Natural killer cell treated with Interleukin-12 subunit alpha and Interleukin-12 subunit beta and Interleukin-15 and Interleukin-18, amount 100 ng/mL, for 72 hours (primary cell): ENCODE measurements at places on chromosomes 5 and 9. TPM values are rescaled to one million over a fixed set of nuclear protein-coding genes. Genes with fewer than 3 reads are reported as not detected.

DNA sequence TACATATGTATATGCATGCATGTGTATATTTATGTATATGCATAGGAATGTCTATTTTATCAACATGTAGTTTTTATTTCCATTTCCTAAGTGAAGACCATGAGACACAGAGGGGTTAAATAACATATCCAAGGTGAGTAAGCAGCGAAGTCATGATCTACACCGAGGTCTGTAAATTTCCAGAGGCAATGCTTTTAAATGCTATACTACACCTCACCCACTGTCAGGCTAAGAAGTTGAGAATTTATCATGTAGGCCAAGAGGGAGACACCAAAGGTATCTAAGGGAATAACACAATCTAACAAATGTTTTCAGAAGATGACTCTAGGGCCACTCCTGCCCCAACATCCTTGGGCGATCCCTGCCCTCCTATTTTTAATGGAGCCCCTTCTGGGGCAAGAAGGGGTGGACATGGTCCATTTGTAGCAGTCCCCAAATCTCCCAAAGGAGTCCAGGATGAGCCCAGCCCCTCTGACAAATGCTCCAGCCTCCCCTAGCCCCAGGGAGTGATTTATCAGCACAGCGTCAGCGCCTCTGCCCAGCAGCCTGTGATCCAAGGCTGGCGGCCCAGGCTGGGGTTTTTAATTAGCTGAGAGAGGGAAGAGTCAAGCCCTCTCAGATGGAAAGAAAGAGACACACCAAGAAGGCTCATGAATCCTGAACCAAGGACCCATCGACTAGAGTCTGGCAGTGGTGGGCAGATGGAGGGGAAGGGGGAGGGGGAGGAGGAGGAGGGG is 339.9 kb downstream of the ASTN2 start:
- DNase-seq, result no peak

DNA sequence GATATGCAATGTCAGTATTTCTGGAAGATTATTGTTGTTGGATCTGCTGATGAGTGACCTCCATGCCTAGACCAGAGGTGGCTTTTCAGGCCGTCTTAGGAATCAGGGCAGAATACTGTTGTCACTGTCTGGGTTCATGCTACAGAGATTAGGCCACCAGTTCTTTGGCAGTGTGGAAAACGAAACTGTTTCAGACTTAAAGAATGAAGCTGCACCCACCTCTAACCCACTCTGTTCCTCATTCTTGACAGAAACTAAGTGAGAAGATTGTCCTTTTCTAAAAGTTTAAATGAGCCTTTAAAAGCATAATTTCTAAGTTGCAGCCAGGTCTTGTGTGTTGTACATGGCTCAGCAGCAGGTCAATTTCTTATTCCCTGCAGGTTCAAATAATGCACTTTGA is 444.3 kb downstream of the ENC1 start:
- no peak for DNase-seq

The RFESD gene
- 0.98 TPM for total RNA-seq

The PCDHB10 gene
- total RNA-seq, result not detected

The CER1 gene
- total RNA-seq, result not detected

DNA sequence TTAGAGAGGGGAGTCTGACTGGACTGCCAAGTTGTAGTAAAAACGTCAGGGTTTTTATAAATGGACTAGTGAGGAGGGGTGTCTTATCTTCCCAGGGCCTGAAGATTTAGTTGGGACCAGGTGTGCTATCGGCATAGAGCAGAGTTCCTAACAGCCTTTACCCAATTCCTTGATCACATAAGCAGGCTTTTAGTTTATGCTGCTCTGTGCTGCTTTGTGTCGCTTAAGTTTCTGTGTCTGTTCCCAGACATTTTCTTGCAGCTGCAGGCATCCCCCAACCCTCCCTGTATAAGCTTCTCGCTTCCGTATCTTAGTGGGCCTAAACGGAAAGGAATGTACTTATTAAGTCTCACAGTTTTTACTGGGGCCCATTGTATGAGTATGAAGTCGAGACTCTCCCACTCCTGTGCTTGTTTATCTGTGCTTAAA is 2.6 kb upstream of the SMC5 start:
- DNase-seq, result no peak

The CCDC192 gene
- total RNA-seq, result not detected

DNA sequence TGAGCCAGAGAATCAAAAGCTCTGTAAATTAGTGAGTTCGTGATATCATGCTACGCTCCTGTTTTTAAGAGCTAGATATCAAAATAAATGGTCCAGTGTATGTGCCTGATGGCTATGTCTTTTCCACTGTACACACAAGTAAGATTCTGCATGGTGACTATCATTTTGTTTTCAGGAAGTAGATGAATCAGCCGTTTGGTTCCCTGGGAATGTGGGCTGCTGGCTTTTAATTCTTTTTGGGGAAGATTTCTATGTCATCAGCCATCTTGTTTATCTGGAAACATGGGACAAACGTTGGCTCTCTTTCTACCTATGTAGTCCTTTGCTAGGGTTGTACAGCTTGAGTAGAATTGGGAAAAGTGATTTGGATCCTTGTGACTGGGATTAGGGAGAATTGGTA is 126.7 kb downstream of the GRIA1 start:
- DNase-seq, result no peak

The SLC2A8 gene
- 16.5 TPM for total RNA-seq

DNA sequence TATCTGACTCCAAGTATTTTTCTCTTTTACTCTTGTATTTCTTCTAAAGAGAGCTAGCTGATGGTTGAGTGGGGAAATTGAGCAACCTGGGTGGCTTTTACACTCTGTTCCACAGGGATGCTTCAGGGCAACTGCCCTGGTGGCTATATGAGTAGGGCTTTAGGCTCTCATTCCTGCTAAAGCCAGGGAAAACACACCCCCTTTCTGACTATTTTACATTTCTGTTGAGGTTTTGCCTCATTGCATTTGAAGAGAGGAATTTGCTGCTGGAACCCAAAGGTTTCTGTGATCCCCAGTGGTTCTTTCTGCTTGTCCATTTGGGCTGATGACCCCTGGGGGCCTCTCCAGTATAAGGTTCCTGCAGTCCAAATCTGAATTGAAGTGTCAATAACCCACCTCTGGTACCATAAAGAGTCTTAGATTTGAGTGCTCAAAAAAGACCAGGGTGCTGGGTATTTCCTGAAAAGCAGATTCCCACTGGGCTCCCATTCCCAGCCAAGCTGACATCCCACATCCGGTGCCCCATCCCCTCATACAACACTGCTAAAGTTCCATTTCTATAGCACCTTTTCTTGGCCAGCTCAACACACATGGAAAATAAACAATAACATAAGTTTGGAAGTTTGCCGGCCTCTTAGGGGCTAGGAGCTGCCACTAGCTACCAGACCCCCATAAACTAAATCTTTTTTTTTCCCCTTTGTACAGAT is 59.5 kb downstream of the PAPPA start:
- no peak for DNase-seq

The NADK2 gene
- 13.1 TPM for total RNA-seq

The DBN1 gene
- 7.1 TPM for total RNA-seq

DNA sequence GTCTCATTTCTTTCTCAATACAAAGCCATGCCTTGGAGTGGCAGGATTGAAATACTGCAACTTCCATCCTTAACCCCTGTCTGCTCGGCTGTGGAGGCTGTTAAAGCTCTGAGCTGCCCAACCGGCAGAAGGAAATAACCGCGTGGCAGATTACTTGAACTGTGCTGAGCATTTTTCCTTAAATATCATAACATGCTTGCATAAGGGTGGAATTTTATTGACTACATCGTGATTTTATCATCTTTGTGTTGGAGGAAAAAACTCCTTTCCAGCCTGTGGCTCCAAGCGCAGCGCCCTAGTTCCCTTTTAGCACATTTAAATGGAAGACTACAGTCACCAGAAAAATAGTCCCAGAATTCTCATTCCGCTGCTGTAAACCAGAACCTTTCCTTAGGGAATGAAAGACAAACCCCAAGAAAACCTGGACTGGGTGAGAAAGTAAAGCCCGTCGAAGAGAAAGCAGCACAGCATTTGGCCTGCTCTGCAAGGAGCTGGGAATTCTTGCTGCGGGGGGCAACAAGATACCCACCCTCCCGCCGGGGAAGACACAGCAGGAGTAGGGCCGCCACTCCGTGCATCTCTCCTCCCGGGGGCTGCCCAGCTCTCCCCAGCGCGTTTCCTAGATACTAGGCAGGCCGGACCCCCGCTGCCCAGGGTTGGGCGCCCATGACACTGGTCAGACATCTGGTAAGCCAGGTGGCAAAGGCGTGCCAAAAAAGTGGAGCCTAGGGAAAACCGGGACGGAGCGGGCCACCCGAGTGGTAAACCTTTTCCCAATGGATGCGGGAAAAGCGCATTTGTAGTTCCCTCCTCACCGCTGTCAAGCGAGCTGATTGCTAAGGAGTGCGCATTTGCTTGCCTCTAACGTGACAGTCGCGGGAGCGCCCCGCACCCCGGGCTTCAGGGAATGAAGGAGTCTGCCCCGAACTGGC is 1.3 kb downstream of the SHC3 start:
- no peak for DNase-seq

DNA sequence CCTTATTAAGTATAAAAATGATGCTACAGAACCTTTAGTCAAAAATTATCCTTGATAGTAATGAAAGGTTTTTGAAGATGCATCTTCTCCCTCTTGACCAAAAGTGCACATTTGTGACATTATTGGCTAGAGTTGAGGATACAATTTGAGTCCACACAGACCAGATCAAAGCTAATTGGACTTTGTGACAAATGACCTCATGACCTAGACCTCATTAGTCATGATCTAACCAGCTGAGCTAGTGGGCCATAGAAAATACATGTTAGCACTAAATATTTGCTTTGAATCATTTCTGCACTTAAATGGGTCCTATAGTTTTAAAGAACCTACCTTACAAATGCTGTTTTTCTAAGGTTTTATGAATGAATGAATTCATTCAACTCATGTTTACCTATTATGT is 182.1 kb downstream of the RFX3 start:
- no peak for DNase-seq

DNA sequence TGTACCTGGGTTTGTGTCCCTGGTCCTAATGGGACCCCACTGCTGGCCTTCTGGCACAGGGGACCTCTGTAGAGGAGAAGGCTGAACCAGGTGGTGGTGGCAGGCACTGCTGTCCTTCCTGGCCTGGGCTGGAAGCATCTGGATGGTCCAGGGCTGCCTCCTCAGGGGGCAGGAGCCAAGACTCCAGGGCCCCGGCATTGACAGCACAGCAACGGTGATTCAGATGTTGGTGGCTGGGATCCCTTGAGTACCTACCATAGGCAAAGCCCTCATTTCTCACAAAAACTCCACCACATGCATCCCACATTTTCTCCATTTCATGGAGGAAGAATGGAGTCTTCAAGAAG is 15.0 kb downstream of the FGD3 start:
- no peak for DNase-seq

The SPAAR gene
- not detected for total RNA-seq

The GRXCR2 gene
- not detected for total RNA-seq
